ENCODE measurements at places on chromosomes 2 and 18. TPM values are rescaled to one million over a fixed set of nuclear protein-coding genes. Genes with fewer than 3 reads are reported as not detected.

The GREB1 gene
- polyA plus RNA-seq: 0.36 TPM

The LRRTM4 gene
- polyA plus RNA-seq: not detected

The TMEM169 gene
- 2.1 TPM for polyA plus RNA-seq

The ASB18 gene
- not detected for polyA plus RNA-seq

The GNAL gene
- polyA plus RNA-seq: 0.24 TPM

The FIGN gene
- 0.01 TPM for polyA plus RNA-seq

The C2orf78 gene
- 0.53 TPM for polyA plus RNA-seq

The CCDC138 gene
- polyA plus RNA-seq: 16.4 TPM

The ACMSD gene
- 0.10 TPM for polyA plus RNA-seq

The SGPP2 gene
- 5.3 TPM for polyA plus RNA-seq

The CXCR2 gene
- polyA plus RNA-seq: 0.27 TPM

The ADD2 gene
- polyA plus RNA-seq: 0.11 TPM

The IL36G gene
- polyA plus RNA-seq: not detected

DNA sequence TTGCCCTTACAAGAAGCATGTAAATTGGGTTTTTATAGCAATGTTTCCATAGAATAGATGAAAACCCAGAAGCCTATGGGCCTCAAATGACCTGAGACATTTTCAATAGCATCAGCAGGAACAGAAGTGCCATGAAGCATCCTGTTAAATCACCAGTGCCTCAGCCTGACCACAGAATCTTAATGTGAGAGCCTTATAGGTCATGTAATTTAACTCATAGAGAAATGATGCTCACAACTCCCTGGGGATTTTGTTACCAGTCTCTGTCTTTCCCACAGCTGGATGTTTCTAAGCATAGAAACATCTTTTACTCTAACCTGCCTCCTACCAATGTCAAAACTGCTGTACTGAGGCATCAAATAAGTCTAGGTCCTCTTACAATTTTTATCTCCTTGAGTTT is 295.8 kb upstream of the ACVR2A start:
- no peak for DNase-seq

- no peak for DNase-seq
Measured at GRCh38 chr18:55090564-55091188, 131.4 kb upstream of the CCDC68 start.

GRCh38 chr2:142983174-142983573 is 105.7 kb downstream of the KYNU start:
- DNase-seq: peak; percentile 28

GRCh38 chr2:174003720-174004695 is 38.8 kb upstream of the SP3 start:
- no peak for DNase-seq

DNA sequence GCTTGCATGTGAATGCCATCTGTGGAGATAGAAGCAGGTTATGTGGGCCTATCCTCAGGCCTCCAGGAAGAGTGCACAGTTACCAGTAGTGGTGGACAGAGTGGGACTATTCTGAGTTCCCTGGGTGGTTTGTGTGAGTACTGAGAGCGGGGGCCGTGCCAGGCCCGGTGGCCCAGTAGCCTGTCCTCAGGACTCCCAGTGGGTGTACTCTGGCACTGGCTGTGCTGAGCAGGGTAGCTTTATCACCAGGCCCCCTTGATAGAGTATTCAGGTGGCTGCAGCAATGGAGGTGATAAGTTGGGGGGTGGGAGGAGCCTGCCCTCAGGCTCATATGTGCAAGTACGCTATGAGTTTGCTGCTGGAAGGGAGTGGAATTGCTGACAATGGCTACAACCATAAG is 979.0 kb upstream of the PIK3C3 start:
- DNase-seq: no peak

DNA sequence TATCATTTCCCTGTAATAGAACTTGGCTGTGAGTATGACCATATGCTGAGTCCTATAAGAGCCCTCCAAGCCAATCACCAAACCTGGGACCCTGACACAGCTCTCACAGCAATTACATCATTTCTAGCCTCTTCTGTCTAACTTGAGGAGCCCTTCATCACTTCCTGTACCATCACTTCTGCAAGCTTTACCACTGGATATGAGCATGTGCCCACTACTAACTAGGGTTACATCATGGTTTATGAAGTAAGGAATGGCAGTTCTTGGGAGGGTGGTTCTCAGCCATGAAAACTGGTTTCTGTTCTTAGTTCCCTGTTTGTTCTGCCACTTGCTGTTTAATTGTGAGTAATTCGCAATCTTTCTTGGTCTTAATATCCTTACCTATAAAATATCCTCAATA is 31.0 kb upstream of the EPB41L3 start:
- no peak for DNase-seq

DNA sequence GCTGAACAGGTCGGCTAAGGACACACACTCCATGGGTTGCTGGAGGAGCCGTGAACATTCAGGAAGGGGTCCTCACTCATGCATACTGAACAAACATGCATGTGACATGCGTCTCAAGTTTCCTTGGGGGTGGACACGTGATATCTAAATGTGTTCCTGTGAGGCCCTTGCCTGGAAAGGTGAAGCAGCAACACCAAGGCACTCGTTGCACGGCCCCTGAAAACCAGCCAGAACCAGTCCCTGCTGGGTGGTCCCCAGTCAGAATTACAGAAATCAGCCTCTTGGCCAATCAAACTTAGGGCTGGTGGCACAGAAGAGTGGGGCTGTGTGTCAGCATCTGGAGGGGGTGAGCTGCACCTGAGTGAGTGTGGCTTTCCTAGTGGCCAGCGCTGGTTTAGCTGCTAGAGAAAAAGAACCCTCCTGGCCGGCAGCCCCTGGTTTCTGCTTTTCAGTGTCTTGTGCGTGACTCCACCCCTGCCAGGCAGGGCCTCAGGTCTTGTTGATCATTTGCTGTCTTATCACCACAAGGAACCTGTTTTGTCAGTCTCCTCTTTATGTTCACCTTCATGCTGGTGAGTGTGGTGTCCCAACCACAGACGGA is 3.2 kb upstream of the AQP12B start:
- DNase-seq: no peak

DNA sequence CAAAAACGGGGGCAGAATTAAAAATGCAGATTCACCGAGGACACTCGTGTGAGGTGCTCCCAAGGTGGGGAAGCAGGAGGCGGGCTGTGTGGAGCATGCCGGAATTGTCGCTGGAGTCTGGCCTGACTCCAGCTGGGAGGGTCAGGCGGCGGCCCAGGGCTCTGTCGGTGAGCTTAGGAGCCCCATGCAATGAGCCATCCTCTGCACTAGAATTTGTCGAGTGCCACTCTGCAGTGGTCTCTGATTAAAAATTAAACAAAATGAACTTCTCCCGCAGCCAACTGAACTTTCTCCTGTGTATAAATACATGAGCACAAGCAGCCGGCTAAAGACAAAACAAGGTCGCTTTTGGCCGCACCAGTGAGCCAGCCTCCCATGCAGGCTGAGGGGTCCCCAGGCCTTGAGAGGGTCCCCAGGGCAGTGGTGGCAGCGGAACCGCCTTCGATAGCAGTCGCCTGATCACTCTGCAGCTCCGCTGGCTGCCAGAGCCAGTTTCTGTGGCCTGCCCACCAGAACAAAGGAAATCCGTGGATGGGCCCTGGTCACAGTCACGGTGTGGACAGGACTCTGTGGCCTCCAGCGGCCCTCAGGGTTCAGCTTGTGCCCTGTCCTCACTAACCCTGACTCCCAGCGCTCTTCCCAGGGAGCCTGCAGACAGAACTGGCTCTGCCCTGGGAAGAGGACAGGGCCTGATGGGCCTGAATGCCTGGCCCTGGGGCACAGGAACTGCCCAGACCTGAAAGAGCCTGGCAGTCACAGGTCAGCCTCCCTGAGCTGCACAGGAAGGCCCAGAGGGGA is 201.3 kb downstream of the EIPR1 start:
- no peak for DNase-seq

- no peak for DNase-seq
Measured at GRCh38 chr2:73359915-73360697, 25.5 kb upstream of the ALMS1 start.

DNA sequence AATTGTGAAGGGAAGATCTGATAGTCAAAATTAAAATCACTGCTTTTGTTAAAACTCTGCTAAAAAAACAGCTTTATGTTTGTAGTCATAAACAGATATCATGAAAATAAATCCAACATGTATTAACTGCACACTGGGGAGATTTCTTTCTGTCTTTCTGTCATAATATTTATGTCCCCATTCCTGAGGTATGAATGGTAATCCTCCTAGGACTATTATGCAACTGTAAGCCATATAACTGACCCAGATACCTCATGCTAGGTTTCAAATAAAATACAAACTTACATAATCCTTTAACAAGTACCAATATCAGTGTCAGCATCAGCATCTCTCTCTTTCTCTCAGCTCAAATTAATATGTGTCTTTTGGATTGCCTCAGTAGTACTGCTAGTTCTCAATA is 18.2 kb downstream of the IFIH1 start:
- DNase-seq: no peak

DNA sequence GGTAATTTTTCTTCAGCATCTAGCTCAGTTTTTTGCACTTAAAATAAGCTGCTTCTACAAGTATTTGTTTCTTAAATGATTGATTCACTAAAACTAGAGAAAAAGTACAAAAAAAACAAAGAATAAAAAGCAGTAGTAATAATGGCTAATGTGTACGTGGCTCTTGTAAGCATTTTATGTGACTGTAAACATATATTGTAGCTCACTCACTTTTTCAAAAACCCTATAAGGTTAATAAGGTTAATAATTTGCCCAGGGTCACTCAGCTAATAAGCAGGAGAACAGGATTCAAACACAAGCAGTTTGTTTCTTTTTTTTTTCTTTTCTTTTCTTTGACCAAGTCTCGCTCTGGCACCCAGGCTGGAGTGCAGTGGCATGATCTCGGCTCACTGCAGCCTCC is 67.5 kb downstream of the RMDN2 start:
- no peak for DNase-seq

DNA sequence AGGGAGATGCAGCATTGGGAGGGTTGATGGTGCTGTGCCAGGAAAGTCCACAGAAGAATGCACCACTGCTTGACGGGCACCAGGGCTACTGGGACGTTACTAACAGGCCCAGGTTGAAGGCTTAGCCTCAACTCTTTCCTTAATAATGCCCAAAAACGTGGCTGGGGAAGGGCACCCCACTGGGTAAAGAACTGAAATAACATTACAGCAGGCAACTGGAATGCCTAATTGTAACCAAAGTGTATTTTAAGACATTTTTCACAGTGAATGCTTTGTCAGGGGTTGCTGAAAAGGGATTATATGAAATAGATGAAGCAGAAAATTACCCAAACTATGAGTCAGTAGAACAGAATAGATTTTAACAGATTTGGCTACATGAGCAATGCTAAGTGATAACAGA is 191.3 kb downstream of the CMPK2 start:
- no peak for DNase-seq

- DNase-seq: no peak
Measured at GRCh38 chr2:141362311-141362710, 768.5 kb downstream of the LRP1B start.

DNA sequence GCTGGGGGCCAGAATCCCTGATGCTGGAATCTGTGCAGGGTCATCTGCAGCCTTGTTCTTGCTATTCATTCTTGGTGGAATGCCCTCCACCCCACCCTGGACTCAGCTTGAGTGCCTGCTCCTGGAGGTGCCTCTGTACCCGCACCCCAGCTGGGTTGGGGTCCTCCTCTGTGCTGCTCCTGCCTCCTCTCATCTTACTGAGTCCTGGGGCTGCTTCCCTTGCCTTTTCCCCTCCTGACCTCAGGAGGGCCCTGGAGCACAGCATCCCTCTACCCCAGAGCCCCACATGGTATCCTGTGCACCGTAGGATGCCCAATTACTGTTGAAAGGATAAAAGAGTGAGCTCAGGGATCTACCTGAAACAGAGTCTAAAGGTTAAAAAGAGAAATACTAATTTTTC is 81.6 kb downstream of the CIB4 start:
- no peak for DNase-seq

DNA sequence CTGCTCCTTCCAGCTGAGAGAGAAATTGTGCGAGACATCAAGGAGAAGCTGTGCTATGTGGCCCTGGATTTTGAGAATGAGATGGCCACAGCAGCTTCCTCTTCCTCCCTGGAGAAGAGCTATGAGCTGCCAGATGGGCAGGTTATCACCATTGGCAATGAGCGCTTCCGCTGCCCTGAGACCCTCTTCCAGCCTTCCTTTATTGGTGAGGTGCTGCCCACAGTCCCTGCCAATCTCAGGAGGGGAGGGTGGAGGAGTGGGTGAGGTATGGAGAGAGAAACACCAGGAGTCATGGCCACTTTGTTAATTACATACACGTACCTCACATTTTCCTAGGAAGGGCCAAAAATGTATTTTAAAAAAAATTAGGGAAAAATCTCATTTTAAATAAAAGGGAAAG is 12.0 kb upstream of the DGUOK start:
- DNase-seq: no peak

DNA sequence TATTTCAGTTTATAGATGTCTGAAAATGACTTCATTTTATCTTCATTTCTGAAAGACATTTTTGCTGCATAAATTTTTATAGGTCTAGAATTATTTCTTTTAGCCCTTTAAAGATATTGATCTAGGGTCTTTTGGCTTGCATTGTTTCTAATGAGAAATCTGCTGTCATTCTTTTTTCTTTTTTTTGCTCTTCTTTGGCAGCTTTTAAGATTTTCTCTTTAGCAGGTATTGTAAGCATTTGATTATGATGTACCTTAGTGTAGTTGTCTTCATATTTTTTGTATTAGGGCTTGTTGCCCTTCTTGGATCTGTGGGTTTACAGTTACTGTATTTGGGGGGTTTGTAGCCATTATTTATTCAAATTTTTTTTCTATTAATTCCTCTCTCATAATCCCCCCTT is 66.0 kb upstream of the IL1R1 start:
- no peak for DNase-seq

DNA sequence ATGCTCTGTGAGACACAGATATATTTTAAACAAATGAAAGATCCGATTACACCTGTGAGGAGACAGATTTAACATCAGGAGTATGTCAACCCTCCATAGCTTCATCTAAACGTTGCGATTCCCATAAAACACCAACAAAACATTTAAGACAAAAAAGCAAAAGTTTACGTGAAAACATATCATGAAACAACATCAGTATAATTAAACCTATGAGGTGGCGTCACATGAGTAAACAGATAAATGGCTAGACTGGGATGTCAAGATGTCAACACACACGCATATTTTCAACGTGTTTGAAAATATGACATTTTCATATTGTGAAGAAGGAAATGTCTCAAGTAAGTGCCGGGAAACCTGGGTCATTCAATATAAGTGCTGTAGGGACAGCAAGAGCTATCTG is 25.5 kb upstream of the GPC1 start:
- DNase-seq: no peak

DNA sequence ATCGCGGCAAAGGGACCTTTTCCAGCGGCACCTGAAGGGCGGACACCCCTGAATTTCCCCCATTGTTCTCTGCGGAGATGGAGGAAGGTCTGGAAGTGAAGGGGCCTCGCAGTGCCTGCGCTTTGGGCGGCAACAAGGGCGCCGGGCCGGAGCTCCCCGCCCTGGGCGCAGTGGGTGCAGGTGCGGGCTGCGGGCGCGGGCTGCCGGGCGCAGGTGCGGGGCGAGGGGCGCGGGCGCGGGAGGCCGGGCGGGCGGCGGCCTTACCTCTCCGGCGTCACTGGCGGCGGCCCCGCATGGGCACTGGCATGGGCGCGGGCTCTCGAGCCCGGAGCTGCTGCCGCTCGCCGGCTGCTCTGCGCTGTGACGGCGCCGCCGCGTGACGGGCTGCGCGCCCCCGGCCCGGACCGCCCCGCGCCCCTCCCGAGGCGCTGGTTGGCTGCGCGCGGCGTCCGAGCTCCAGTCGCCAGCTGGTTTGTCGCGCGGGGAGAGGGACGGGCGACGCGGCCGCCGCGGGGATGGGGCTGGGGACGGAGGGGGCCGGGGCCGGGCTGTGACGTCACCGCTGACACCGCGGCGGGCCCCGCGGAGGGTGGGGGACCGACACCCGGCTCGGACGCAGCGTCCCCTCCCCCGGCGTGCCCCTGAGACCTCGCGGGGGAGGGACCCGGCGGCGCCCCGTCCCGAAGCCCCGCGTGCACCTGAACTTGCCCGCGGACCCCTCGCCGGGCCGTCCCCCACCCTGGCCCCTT is at the start of gene KIF1A:
TSS of gene KIF1A (minus strand) at position 362 of the 749 bp plus-strand sequence. CDS start 22,467 bp downstream, outside the sequence.
- DNase-seq: no peak

Data from GM12878 (cell line).